ENCODE measurements at places on chromosomes 6 and 20.
A peak's percentile ranks its signal among the peaks of the same experiment; 100 is the strongest.

DNA sequence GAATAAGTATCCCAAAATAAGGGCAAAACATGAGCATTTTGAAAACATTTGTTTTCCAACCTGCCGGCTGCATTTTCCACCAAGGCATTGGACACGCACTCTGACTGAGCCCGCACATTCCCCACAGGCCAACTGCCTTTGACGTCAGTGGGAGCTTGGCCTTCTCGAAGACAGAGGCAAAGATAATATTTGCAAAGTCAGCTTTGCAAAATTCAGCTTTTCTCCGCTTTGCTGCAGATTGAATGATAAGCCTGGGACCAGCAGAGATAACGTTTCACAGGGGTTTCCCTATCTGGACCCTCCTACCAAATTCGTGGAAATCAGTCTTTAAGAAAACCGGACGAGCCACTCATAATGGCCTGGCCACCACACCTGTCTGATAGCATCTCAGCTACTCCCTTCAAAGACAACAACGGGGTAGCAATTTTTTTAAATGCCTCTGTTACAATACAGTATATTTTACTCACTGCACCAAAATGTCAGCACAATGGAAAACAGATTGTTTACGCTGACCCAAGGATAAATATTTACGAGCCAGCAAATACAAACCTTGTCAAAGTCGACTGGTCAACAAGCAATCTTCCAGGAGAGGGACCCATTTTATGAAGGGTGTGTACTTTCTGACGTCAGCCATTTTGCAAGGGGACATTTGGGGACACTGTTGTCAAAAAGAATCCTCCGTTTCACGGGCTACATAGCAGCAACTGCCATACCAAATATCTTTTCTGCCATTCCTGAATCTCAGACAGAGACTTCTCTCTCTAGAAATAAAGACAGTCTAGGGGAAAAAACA, 100.5 kb downstream of the TFAP2A start:
- DNase-seq = no peak

- DNase-seq = no peak
These were observed 18.2 kb downstream of the VTA1 start for GRCh38 chr6:142165227-142165626.

GRCh38 chr6:47724300-47724699, 25.9 kb downstream of the ADGRF4 start:
- no peak for DNase-seq

- peak; percentile 62 for DNase-seq
These were observed 13.7 kb downstream of the RIPK1 start for GRCh38 chr6:3081960-3082359.

DNA sequence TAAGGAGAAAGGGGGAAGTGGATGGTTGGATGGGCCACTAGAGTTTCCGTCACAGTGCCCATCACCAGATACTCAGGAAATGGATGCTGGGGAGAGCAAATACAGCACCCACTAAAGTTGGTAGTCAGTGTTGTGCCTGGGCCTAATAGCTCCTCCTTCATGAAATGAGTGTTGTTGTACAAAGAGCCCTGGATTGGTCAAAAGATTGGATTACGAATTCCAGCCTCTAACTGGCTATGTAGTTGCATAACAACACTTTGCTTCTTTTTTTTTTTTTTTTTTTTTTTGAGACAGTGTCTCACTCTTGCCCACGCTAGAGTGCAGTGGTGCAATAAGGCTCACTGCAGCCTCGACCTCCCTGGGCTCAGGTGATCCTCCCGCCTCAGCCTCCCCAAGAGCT, 27.4 kb downstream of the KCNG1 start:
- no peak for DNase-seq

GRCh38 chr20:46268662-46269061, 39.6 kb downstream of the CDH22 start:
- DNase-seq = no peak

DNA sequence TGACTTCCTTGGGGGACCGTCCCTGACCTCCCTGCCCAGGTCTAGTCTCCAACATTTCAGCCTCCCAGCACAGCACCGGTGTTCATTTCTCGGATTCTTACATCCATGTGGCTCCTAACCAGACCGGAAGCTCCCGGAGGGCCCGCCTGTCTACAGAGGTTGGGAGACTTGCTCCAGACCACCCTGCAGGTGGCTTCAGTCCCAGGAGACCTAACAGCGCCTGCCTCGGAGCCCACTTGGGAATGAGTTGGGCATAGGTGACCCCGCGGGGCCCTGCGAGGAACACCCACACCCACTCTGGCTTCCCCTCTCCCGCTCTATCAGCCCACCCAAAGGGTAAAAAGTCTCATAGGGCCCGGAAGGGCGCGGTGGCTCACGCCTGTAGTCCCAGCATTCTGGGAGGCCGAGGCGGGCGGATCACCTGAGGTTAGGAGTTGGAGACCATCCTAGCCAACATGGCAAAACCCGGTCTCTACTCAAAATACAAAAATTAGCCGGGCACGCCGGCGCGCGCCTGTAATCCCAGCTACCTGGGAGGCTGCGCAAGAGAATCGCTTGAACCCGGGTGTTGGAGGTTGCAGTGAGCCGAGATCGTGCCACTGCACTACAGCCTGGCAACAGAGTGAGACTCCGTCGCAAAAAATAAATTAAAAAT, 5.4 kb downstream of the DPPA5 start:
- DNase-seq = no peak

All from lower lobe of right lung (tissue), 2 donors.